ENCODE measurements at places on chromosomes 1 and 21. TPM values are rescaled to one million over a fixed set of nuclear protein-coding genes. Genes with fewer than 3 reads are reported as not detected.

DNA sequence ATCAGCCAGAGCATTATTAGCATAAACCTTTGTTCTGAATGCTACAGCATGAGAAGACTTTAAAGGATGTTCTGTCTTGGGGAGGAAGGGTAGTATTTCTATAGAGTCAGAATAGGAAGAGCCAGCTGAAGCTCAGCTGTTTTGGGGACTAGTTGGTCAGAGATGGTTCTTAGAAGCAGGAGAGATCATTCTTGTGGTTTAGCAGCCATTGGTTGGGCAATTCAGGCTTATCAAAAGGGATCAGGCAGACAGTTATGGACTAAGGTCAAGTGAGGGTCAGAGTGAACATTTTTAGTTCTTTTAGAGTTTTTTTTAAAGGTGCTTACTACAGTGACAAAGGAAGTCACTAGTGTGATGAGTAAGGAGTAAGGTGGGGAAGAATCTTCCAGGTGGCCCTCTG is 245.5 kb downstream of the RPS6KC1 start:
- no peak for DNase-seq

DNA sequence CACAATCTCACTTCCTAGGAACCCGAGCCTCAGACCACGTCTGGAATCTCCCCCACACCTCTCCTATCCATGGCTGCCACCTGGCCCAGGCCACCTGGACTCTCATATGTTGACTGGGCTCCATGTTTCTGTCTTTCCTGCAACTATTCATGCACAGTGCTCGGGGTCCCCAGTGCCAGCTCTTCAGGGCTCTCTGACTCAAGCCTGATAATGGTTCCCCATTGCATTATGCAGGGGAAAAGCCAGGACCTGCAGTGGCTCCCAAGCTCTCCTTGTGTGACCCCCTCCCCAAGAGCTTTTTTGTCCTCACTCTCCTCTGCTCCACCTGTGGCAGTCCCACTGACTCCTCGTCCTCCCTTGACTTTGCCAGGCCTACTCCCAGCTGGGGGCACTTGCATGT is 417.6 kb downstream of the NPHP4 start:
- no peak for DNase-seq

DNA sequence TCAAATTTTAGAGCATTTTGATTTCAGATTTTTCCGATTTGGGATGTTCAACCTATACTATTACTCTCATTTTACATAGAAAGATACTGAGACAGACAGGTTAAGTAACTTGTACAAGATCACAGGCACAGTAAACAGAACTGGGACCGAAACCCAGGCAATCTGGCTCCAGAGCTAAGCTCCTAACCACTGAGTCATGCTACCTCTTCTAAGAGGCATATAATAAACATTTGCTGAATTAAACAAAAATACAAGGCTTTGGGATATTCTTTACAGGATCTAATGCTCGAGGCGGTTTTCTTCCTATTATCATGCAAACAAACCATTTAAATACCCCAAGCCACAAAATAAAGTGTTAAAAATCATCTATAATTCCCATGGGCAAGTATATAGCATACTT is 50.3 kb downstream of the MCOLN2 start:
- DNase-seq, result no peak

GRCh38 chr1:228848406-228848805 is 113.1 kb downstream of the RHOU start:
- DNase-seq, result no peak

DNA sequence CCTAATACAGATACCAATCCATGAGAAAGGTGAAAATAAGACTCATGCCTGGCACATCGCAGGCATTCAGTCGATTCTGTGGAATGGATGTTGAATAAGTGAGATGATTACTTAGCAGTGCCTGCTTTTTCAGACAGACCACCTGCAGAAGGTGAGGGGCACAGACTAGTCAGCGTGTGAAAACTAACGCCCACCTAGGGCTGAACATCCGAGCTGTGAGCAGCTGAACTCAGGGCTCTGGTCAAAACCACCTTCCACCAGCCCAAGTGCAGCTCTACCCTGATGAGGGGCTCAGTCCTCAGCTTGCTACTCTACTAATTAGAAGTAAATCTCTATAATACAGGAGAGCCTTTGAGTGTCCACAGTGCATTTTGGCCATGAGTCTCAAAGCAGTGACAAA is 32.5 kb downstream of the LMX1A start:
- DNase-seq, result no peak

- no peak for DNase-seq
Observed at GRCh38 chr1:19044471-19044870, 88.0 kb upstream of the IFFO2 start.

DNA sequence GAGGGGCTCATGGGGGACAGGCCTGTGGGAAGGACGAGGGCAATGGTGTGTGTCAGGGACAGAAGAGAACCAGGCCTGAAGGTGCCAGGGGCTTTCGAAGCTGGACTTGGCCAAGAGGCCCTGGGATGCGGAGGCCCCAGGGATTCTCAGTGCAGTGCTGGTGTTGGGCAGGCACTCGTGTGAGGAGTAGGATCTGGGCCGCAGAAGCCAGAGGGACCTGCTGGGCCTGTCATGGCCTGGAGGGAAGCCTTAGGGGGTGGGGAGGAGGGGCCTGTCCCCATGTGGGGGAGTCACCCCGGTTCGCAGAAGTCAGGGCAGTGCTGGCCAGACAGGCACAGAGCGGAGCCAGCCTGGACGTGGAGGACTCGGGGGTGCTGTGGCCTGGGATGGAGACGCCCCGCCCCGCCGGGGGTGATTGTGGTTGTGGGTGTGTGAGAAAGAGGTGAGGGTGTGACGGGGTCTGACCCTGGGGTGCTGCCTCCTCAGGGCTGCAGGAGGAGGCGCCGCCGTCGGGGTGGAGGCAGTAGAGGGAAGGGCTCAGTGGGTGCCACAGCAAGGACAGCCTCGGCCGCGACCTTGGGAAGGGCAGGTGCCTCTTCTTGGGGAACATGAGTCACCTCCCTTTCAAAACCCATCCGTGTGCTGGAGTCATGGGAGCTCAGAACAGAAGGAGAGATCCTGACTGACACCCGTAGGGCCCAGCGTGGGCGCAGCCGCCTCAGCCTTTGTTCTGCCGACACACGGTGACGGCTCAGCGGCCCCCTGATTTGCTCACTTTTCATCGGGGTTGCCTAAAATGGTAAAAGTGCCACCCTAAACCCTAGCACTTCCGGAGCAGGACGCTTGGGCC is 33.9 kb downstream of the FAAP20 start:
- no peak for DNase-seq

DNA sequence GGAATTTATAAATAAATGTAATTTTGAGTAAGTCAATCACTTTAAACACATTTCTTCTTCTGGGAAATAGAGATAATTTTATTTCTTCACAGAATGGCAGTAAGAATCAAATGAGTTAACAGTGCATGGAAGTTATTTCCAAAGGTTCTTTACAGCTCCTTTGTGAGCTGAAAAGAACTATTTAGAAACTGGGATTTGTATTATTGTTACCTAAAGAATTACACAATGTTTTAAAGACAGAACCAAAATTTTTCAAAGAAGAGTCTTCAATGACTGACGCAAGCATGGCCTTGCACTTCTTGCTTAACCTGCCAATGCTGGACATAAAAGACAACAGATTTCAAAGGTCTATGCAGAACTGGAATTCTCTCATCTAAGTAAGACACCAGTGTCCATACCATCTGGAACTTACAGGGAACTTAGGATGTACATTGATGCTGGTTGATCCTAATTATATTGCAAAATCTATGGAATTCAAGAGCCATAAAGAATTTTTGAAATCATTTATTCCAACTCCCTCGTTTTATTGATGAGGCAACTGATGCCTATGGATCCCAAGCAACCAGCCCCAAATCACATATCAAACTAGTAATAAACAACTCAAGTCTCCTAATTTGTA is 2.7 kb downstream of the COLGALT2 start:
- no peak for DNase-seq

DNA sequence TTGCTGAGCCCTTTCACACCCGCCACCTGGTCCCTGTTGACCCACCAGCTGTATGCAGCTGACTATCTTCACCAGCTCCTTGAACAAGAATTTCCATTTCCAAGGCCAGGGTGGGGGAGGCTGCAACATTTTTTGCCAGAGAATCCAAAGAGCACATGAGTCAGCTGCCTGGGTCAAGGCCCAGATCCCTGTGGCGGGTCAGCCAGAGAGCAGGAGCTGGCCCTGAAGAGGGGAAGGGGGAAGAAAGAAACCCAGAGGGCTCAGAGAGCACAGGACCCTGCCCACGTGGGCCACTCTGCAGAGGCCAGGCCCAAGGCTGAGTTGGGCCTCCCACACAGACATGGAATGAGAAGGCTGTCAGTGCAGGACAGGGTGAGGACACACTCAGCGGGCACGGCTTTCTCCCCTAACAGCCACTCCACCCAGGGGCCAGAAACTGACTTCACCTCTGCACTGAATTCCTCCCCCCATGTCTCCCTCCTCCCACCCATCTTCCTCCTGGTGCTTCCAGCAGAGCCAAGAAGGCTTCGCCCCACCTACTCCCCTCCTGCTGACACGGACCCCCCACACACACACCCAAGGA is 28.9 kb downstream of the S100A6 start:
- DNase-seq, result peak; percentile 83

DNA sequence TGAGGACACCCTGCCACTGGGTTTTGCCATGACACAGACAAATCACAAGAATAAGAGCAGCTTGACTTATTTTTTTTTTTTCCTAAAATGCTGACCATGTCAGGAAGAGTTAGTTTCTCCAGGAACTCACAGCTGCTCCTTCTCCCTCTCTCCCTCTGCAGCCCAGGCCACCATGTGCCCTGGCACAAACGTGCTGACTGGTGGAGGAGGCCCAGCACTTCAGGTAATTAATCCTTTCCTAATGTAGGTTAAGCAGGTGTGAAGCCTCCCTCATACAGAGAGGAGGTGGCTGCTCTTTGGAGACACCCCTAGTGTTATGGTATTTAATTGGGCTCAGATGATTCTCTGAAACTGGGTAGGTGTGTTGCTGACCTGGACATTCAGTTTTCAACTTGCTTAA is 129.8 kb upstream of the USH2A start:
- no peak for DNase-seq

DNA sequence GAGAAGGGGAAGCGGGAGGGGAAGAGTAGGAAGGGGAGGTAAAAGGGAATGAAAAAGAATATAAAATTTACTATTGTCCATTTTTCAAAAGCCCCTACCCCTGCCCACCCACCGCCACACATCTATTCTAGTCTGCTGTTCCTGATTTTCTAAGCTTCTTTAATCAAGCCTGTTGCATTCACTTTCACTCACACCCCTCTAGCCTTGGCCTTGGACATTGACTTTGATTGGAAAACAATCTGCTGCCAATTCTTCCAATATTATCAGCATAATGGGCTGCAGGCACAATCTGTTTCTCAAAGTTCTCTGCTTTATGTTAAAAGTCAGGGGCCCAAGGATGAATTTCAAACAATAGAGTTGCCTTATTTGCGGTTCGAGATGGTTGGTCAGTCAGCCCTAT is 281.2 kb downstream of the SETD4 start:
- DNase-seq, result no peak

SIM2 gene
- 0.35 TPM for polyA plus RNA-seq

Measured in hepatocyte (in vitro differentiated cells).